ENCODE measurements at places on chromosomes 12 and 14. TPM values are rescaled to one million over a fixed set of nuclear protein-coding genes. Genes with fewer than 3 reads are reported as not detected.

DNA sequence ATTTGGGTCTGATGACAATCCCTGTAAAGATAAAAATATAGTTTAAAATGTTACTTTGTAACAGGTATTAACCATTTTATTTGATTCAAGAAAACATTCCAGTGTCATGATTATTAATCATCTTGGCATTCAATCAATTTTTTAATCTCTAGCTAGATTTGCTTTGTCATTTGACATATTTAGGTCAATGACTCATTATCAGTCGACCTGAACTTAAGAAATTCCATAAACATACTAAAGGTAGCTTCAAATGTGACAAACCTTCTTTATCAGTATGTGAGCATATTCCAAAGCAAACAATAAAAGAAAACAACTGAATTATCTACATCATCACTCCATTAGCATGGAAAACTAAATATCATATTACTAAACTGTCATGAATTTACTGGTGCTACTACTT is 50.8 kb upstream of the CDKL1 start:
- no peak for DNase-seq

RIMBP2 gene
- 65.0 TPM for total RNA-seq

OAS2 gene
- not detected for total RNA-seq

ZFHX2 gene
- total RNA-seq, result 0.03 TPM

CKB gene
- total RNA-seq, result 986 TPM

DNA sequence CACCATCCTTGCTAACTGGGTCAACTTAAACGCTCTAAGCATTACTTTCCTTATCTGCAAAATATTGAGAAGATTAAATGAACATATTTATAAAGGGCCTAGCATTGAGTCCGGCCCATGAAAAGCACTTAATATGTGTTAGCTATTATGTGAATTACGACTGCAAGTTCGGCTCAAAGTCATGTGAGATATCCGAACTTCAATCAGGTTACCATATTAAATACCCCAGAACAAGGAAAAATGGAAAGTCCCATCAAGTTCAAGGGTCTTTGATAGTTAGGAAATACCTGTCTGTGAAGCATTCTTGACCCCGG is 487 bp upstream of the NRDE2 start:
- no peak for DNase-seq

DNA sequence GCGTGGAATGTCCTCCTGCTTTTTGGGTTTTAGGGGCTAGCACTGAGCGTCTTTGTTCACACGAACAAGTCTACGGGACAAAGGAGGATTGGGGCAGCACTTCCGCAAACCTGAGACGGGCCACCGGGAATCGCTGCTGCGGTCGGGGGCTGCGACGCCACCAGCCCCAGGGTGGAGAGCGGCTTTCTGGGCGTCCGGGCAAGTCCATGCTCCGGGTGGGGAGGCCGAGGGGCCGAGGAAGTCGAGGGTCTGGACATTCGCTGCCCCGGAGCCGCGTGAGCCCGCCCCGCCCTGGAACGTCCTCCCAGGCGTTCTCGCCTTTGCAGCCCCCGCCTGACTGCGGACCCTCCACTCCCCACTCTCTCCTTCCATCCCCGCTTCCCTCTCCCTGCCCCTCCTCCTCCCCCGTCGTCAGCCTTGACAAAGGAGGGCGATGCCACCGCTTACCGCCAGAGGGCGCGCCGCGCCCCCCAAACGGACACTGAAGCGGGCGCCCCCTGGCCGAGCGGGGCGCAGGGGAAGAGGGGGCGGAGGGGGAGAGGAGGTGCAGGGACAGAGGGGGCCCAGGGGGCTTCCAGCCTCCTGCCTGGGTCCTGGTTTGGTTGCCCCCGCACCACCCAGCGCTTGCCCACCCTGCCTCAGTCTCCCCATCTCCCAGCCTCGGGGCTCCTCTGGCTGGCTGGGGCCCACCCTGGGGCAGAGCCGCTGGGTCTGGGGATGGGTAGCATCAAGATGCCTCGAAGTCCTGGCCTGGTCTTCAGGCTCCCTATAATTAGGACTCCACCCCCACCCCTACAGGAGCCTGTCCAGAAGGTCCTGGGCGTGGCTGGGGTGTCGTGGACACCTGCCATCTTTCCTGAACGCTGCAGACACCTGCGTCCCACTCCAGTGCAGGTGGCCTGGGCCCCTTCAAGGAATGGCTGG is 39.1 kb upstream of the INF2 start:
- DNase-seq, result peak; percentile 15

- DNase-seq, result peak; percentile 19
Observed at GRCh38 chr12:56084958-56085543, 5.1 kb downstream of the ERBB3 start.

MEG3 gene
- not detected for total RNA-seq

- DNase-seq, result no peak
Observed at GRCh38 chr14:98131406-98131805, 1140.6 kb downstream of the BCL11B start.

EIF2S3B gene
- 3.3 TPM for total RNA-seq

DNA sequence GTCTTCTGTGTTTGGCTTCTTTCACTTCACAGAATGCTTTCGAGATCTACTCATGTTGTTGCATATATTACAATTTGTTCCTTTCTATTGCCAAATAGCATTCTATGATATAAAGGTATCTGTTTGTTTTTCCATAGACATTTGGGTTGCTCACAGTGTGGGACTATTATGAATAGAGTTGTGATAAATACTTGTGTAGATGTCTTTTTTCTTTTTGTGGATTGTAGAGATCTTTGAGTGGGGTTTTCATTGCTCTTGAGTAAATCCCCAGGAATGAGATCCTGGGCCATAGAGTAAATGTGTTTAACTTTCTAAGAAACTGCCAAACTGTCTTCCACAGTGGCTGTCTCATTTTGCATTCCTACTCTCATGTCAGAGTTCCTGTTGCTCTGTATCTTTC is 24.9 kb upstream of the CEBPE start:
- DNase-seq, result no peak

Measured in G401 (cell line).